ENCODE measurements at places on chromosomes 5 and 9.

DNA sequence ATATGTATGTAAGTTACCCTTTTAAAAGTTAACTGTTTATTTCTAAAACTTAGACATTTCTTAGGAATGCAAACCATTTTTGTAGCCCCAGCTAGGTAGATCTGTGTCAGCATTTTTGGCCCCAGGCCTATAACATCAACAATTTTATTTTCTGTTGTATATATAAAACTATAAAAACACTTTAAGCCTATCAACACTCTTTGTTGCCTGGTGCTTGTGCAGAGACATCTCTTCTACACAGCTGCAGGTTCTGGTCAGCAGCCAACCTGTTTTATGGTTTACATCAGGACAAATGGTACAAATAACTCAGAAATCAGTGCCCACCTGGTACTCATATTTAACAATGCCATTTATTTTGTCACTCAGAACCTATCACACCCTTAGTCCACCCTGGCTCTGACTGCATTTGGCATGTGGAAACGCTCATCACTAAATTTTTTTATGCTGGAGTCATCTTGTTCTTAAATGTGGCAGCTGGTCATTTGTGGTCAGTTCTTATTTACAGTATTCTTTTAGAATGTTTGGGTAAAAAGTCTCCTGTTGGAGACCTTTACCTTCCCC lies 173.4 kb downstream of the DNAH5 start:
- no peak for DNase-seq

GRCh38 chr5:59001154-59001553 lies 418.3 kb downstream of the RAB3C start:
- DNase-seq = no peak

- no peak for DNase-seq
Measured at GRCh38 chr5:143562935-143563334, 159.4 kb upstream of the NR3C1 start.

DNA sequence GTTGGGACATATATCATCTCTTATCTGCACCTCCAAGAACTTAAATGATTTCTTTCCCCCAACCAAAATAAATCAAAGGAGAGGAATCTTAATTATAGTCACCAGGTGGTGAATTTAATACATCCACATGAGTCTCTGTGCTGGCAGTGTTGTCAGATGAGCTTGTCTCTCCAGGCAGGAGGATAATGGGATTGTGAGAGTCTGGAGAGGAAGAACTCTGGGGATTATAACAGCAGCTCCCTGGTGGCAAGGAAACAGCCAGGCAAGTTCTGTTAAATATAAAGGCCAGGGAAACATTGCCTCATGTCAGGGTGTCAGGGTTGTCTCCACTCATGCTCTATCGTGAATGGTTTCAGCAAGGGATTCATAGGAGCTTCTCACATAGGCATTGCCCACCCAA lies 80.8 kb downstream of the TLR4 start:
- DNase-seq = no peak

- DNase-seq = no peak
Measured at GRCh38 chr5:171415115-171415730, 4.2 kb upstream of the FGF18 start.

DNA sequence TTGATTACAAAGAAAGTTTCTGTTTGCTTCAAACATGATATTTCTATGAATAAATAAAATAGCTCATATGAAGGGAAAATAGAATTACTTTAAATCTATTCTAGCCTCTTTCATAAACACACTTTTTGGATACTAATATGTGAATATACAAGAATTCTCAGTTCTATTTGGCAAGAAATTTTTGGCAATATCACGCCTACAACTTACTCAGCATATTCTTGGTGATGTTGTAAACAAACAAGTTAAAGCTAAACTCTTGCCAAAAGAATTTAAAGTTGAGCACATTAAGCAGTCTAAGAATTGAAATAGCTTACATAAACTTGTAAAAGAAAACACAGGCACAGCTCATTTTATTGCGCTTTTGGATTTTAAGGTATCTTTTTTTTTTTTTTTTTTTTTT lies 209.8 kb downstream of the CDH12 start:
- no peak for DNase-seq

- DNase-seq = no peak
Measured at GRCh38 chr5:1666812-1667588, 132.6 kb downstream of the MRPL36 start.

DNA sequence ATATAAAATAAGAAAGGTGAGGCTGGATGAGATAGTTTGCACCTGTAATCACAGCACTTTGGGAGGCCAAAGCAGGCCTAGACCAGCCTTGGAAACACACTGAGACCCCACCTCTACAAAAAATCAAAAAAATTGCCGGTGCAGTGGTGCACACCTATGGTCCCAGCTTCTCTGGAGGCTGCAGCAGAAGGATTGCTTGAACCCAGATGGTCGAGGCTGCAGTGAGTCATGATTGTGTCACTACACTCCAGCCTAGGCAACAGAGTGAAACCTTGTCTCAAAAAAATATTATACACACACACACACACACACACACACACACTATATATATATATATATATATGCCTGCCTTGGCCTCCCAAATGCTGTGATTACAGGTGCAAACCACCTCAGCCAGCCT lies 1.3 kb downstream of the SLC35D2 start:
- DNase-seq = no peak

DNA sequence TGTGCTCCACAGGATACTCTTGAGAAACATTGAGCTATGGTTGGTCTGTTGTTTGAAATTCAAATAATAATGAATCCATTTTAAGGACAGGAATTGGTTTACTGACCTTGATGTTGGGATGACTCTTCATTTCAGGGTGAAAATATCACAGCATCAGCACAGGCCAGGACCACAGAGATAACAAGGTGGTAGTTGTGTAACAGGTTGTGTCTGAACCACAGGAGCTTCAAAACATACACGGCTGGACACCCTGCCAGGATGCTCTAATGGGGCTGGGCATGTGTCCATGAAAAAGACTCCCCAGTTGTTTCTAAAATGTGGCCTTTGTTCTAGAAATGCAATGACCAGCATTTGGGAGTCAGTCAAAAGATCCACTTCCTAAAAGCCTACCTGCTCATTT lies 69.8 kb downstream of the ACO1 start:
- no peak for DNase-seq

GRCh38 chr5:137088175-137088574 lies 411.0 kb downstream of the SPOCK1 start:
- no peak for DNase-seq

- no peak for DNase-seq
Measured at GRCh38 chr5:115236599-115236998, 26.1 kb downstream of the PGGT1B start.

DNA sequence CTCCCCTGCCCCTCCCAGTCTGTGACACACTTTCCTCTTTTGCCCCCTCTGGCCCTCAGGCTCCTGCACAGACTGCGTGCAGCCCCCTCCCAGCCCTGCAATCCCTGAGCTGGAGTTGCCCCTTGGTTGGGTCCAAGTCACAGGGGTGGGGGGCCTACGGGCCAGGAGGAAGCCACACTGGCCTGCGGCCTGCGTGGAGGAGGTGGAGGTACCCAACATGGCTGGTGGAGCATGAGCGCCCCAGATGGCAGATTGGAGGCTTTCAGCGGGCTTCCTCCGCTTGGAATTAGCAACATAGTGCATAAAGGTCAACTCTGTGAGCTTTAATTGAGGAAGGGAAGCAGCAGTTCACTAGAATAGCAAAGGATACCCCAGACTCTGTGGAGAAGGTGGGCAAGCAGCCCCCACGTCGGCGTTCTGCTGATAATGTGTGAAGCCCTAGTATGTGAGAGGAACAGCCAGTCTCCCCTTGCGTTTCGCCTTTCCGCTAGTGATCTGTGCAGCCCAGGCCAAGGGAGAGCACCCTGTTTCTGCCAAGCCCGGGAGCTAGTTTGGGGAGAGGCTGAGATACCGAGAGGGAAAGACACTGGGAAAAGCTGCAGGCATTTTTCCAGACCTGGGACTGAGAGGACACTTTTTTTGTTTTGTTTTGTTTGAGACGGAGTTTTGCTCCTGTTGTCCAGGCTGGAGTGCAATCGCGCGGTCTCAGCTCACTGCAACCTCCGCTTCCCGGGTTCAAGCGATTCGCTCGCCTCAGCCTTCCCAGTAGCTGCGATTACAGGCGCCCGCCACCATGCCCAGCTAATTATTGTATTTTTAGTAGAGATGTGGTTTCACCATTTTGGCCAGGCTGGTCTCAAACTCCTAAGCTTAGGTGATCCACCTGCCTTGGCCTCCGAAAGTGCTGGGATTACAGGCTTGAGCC lies 35.3 kb upstream of the MACIR start:
- DNase-seq = no peak

GRCh38 chr5:44933686-44934085 lies 124.9 kb downstream of the MRPS30 start:
- no peak for DNase-seq

- DNase-seq = no peak
Measured at GRCh38 chr9:75063556-75064305, 24.2 kb downstream of the NMRK1 start.

- no peak for DNase-seq
Measured at GRCh38 chr5:145787001-145787400, 48.1 kb downstream of the PRELID2 start.

DNA sequence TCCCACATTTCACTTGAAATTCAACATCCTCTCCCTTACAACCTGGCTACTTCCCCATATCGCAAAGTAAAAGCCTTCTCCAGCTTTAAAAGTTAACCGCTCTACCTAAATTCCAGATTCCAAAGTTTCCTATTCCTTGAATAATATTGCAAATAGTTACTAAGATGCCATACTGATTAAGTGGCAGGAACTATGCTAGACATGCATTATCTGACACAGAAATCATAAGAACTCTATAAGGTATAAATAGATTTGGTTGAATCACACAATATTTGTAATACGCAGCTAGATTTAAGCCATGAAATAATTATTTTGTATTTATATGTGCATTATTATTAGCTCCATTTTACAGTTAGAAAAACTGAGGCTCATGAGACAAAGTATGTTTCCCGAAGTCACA lies 92.8 kb downstream of the NFIB start:
- DNase-seq = no peak

GRCh38 chr5:169740435-169740834 lies 103.4 kb downstream of the DOCK2 start:
- no peak for DNase-seq

DNA sequence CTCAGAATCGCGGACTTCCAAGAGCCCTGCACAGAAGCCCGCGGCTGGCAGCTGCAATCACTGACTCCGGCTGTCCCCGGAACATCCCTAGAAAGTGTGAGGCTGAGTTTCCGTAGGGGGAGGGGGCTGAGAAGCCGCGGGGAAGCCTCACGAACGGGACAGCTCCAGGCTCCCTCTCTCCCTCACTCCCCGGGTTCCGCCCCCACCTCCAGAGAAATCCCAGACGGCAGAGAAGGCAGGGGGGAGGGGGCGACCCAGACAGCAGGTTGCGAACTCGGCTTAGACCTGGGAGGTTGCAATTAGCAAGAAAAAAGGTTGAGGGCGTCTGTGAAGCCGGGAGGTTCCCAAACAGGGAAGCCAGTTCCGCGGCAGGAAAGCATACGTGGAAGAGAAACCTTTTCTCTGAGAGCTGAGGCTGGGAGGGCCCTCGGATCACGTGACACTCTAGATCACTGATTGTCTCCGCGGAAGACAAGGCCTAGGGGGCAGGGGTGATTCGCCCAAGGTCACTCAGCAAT lies 73.8 kb upstream of the CPLX2 start:
- no peak for DNase-seq

DNA sequence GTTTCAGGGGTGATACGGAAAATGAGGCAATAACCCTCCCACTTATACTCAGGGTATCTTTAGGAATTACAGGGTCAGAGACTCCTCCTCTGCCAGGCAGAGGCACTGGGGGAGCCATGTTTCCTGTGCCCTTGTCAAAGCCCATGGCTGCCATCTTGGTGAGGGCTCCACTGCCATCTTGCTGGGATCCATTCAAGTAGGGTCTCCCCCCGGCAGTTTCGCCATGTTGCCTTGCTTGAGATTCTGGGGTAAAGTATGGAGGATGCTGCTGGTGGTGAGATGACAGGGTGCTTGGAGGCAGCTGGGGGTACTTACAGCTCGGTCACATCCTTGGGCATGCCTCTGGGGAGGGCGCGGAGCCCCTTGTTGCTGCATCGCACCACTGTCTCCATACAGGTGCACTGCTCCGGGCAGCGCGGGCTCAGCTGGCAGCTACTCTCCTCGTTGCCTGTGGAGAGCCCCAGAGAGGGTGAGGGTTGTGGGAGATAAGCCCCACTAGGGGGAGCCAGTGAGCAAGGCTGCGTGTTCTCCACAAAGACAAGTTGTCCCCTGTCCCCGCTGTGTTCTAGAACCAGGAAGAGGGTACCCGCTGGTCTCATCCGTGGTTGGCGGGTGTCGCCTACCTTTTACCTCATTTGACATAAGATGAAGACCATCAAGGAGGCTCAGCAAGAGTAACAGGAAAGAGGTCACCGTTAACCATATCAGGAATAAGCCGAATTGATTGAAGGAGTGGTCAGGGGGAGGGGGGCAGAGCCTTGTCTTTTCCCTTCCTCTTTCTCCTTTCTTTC lies 169.0 kb upstream of the PANK3 start:
- no peak for DNase-seq

GRCh38 chr9:123232332-123232731 lies 36.1 kb downstream of the STRBP start:
- no peak for DNase-seq

Measured in central memory CD8-positive, alpha-beta T cell (primary cell).